Bronchus fibroblast of lung (primary cell): ENCODE measurements at places on chromosomes 6 and 20. TPM values are rescaled to one million over a fixed set of nuclear protein-coding genes. Genes with fewer than 3 reads are reported as not detected.

Gene RPS18
- total RNA-seq = 4,367 and 4,951 TPM in 2 replicates

Gene GJA10
- not detected in 2 replicates for total RNA-seq

Gene COL9A3
- total RNA-seq = 2.7 and 3.0 TPM in 2 replicates

Gene LY6G6F
- not detected in 2 replicates for total RNA-seq

Gene HTR1E
- not detected in 2 replicates for total RNA-seq

Gene ENPP5
- total RNA-seq = 0.30 and 1.0 TPM in 2 replicates

Gene MOG
- total RNA-seq = not detected in 2 replicates

Gene JAG1
- 3.9 TPM in 2 replicates for total RNA-seq

Gene KCNS1
- total RNA-seq = 0.30 and 0.34 TPM in 2 replicates

Gene PREP
- total RNA-seq = 14.0 and 15.5 TPM in 2 replicates

Gene MAP3K5
- 9.1 and 9.8 TPM in 2 replicates for total RNA-seq

Gene JPH2
- total RNA-seq = under 0.01 TPM in 2 replicates

Gene SSTR4
- not detected in 2 replicates for total RNA-seq

Gene RWDD2A
- 1.5 and 1.6 TPM in 2 replicates for total RNA-seq

Gene SALL4
- 0.45 and 1.5 TPM in 2 replicates for total RNA-seq

Gene CLVS2
- not detected in 2 replicates for total RNA-seq

Gene RRAGD
- total RNA-seq = under 0.01 and 0.17 TPM in 2 replicates

Gene TMC2
- not detected in 2 replicates for total RNA-seq

Gene MROH8
- total RNA-seq = 0.67 and 0.89 TPM in 2 replicates

Gene CST5
- total RNA-seq = not detected in 2 replicates

Gene FAM217A
- total RNA-seq = not detected in 2 replicates

Gene DYNLT2
- total RNA-seq = 1.0 TPM in 2 replicates

Gene TRMT6
- total RNA-seq = 10.6 and 12.1 TPM in 2 replicates

Gene PDE10A
- 0.34 and 0.89 TPM in 2 replicates for total RNA-seq

Gene GPLD1
- 0.15 and 0.17 TPM in 2 replicates for total RNA-seq

Gene NANP
- total RNA-seq = 5.5 and 6.9 TPM in 2 replicates

Gene BPI
- not detected in 2 replicates for total RNA-seq

Gene PI3
- total RNA-seq = not detected in 2 replicates

Gene CCN5
- 1.6 and 3.4 TPM in 2 replicates for total RNA-seq

Gene NAPB
- total RNA-seq = 1.2 and 2.2 TPM in 2 replicates
